ENCODE measurements at places on chromosomes 16 and 17.

DNA sequence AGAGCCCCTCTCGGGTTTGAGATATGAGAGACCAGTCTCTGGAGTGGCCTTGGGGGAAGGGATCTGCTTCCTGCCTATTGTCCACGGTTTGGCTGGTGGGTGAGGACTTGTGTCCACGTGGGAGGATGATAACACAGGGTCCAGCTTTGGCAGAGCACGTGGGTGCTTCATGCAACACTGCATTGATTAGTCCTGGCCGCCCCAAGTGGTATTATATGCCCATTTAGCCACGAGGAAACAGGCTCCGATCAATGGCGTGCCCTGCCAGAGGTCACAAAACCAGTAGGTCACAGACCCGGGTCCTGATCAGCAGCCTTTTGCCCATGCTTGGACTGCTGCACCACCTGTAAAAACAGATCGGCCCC, 141.6 kb downstream of the RGS9 start:
- no peak for DNase-seq

DNA sequence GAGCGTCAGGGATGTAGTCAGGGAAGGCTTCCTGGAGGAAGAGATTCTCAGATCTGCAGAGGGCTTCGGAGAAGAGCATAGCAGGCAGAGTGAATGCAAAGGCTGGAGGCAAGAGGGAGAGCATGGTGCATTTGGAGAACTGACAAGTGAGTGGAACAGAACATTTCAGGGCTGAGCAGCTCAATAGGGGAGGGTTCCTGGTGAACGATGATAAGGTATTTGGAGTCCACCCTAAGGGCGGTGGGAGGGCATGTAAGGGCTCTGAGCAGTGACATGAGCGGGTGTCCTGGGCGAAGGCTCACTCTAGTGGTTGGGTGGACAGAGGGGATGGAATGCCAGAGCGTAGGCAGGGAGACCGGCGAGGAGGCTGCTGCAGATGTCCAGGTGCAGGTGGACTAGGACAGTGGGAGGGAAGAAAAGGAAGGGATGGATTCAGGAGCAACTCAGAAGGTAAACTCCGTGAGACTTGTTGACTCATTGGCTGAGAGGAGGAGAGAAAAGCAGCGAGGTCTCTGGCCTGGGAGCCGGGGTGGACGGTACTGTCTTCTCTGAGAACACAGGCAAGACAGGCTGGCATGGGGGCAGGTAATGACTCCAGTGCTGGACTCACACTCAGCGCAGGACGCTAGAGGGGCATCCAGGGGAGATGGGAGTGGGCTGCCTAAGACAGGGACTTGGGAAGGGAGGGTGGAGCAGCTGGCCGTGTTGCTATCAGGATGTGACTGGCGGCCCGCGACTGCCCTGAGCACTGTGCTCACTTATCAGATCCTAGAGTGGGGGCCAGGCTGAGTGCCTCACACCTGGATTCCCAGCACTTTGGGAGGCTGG, 1.4 kb upstream of the PITPNA start:
- no peak for DNase-seq

DNA sequence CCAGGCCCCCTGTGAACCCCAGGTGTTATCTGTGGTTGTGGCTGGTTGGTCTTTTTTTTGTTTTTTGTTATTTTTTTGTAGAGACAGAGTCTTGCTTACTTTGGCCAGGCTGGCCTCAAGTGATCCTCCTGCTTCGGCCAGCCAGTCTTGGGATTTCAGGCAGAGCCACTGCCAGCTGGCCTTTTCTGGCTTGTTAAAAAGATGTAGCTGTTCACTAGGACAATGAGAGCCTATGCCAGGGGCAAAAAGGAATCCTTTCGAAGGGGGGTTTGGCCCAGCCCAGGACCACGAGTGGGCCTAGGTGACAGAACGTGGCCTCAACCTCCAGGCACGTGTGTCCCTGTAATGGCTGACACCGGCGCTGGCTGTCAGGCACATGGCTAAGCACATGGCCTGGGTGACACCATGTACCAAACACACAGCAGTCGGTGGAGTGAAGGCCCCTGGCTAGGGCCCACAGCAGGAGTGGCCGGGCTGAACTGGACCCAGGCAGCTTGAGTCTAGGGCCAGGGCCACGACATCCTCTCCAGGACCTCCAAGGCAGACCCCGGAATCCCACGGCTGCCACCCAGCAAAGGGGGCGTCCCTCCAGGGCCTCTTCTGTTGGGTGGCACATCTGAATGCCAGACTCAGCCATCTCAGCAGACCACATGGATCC, 6.9 kb upstream of the SLC38A8 start:
- no peak for DNase-seq

DNA sequence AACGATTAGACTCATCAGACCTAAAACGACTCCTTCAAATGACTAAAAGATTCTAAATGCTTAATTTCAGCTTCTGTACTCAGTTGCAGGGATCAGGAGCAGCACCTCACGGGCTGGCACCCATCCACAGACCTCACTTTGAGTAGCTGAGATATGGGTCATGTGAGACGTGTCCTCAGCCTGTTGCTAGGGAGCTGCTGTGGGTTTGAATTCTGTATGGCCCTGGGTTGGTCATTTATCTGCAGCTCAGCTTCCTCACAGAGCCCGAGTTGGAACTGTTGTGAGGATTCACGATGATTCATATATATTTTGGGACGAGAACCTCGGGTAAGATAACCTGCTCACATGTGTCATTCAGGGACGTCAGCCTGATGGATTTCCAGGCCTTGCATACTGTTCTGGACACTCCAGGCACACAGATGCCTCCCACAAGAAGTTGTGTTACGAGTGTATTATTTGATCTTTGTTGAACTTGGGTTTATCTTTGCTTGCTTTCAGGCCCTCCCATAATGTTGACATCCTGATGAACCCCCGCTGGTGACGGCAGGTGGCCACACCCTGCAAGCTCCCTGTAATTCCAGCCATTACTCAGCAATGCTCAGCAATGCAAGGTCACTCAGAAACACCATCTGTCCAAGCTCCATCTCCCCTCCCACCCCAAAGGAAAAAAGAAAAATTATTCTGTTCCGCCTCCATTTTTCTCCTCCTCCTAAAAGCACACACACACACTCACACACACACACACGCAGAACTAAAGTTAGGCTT, 137.6 kb downstream of the RBFOX3 start:
- DNase-seq = no peak

DNA sequence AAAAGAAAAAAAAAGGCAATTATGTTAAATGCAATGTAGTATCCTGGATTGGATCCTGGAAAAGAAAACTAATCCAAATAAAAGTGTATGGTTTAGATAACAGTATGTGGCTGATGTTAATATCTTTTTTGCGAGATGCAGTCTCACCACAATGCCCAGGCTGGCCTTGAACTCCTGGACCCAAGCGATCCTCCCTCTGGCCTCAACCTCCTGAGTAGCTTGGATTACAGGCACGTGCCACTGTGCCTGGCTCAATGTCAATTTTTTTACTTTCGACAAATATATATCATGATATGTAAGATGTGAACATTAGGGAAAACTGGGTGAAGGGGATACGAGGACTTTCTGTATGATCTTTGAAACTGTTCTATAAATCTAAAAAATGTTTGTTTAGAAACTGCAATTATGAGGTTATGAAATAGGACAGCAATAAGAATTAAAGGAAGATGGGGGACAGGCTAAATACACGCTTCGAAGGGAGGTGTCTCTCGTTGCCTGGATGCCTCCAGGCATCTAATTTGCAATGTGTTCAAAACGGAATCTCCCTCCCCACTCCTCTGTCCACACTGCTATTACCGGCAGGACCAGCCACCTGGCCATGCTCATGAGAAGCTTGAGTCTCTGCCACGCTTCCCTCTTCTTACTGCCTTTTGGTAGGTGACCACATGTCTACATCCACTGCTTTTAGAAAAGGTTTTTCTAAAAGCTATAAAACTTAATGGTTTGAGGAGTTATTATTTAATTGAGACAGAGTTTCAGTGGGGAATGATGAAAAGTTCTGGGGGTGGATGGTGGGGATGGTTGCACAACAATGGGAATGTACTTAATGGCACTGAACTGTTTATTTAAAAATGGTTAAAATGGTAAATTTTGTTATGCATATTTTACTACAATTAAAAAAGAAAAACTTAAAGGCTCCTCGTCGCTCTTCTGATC, 15.2 kb downstream of the UBE2O start:
- DNase-seq = no peak

DNA sequence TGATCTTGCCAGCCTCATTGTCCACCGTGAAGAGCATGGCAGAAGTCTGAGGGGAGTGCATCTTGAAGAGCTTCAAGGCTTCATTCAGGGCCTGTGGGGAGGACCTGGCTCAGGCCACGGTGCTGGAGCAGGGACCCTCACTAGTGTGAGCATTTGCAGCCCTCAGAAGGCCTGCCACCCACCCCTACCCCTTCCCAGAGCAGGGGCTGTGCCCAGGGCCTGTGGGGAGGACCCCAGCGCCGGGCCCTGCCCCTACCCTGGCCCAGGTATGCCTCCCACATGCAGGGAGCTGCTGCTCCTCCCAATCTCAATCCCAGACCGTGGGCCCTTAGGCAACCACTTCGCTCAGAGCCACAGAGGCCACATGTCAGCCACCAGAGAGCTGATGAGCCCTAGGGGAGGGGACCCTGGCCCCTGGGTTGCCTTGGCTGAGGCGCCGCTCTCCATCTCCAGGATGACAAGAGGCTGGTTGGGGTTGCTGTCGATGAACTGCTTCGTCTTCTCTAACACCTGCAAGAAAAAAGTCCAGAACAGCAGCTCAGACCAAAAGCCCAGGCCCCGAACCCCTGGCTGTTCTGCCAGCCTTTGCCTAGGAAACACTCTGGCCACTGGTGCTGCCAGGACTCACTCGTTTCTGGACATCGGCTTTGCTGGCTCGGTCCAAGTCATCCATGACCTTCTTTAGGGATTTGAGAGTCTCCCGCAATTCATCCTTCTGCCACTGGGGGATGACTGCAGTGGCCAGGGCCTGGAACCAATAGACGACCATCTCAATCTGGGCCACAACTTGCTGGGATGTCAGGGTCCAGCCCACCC, 1.8 kb upstream of the EXOSC6 start:
- DNase-seq = peak; percentile 34

DNA sequence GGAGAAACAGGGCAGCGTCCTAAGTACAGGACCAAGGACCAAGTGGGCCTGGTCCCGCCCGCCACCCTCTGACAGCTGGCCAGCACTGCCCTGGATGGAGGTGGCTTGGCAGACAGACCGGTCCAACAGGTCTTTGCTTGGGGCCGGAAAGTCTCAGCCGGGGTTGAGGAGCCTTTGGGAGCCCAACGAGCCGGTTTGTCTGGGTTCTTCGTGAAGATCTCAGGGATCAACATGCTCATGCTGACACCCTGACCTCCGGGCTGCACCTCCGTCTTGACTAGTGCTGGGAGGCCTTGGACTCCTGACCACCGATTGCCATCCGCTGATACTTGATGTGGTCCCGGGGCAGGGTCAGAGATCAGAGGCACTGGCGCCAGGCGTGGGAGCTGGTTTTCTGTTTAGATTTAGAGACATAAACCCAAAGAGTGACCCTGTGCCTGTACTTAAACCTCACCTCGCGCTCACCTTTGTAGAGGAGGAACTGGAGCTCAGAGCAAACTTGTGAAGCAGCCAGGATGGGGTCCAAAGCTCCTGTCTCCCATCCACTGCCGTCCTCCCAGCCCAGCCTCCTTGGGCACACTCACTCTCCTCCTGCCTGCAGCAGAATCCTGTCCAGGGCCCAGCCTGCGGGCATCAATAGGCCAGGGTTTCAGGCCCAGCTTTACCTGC, 92.1 kb upstream of the GSE1 start:
- DNase-seq = no peak

GRCh38 chr17:77363821-77364361, 223.1 kb downstream of the SEC14L1 start:
- no peak for DNase-seq

DNA sequence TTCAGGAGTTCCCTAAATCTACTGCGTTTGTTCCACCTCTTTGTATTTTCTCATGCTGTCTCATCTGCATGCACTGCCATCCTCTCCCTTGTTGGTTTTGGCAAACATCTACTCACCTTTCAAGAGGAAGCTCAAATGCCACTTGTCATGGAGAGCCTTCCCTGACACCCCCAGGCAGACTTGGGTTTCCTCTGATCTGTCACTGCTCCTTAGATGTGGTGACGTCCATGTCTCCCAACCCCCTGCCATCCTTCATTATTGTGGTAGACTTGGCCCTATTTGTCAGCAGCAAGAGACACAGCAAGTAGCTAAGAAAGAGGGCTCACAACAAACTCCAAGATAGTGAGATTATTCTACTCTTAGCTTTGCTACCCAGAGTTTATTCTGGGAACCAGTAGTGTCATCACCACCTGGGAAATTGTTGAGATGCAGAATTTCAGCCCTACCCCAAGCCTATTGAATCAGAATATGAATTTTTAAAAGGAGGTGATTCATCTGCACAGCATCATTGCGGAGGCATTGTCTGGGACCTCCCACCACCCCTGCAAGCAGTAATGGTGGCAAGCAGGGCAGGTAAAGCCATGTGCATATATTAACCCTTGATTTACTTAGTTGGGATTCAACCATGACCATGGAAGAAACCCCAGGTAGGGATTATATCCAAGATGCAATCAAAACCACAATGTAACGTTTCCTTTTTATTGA, 248.9 kb downstream of the SHISA9 start:
- DNase-seq = no peak

- DNase-seq = peak; percentile 51
These were observed 470 bp upstream of the CDK3 start for GRCh38 chr17:76000016-76000754.

GRCh38 chr16:23950291-23950894, 114.6 kb downstream of the PRKCB start:
- DNase-seq = no peak

DNA sequence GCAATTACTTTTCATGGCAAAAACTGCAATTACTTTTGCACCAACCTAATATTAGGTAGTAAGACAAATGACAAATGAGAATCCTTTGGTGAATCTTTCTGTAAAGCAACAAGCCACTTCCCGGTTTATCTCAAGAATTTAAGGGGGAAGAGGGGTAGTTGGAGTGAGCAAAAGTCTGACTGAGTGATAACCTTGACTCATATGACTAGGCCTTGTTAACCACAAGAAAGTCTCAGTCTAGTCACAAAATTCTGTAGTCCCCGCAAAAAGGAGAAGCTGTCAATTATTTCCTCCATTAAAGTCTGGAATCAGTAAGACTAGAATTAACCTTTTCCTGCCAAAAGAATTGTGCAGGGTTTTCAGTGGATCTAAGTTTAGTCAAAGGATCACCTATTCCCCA, 72.2 kb upstream of the GNAO1 start:
- DNase-seq = peak; percentile 2

DNA sequence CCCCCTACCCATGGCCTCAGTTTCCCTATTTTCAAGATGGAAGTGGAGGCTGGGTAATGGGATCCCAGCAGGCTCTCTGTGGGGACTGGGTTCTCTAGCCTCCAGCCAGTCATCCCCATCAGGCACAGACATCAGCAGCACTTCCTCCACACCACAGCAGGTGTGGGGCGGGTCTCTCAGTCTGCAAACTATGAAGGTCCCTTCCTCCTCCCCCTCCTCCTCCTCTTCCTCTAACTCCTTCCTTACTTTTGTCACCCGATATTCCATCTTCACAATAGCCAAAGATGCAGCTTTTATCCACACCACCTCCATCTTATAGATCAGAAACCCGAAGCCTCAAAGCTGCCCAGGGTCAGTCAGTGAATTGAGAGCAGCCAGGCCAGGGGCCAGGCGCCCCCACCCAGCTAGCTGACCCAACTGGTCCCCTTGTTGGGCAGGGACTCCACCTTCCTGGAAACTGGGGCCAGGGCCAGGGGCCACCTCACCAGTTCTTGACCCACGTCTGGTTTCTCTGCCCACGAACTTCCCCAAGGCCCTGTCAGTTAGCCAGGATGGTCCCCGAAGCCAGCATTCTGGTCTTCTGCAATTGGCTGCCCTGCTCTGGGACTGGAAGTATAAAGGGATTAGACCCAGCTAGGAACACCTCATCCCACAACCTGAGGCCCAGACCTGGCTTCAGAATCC, 2.5 kb downstream of the FAM83G start:
- DNase-seq = no peak
